ENCODE measurements at places on chromosomes 2 and 18.

DNA sequence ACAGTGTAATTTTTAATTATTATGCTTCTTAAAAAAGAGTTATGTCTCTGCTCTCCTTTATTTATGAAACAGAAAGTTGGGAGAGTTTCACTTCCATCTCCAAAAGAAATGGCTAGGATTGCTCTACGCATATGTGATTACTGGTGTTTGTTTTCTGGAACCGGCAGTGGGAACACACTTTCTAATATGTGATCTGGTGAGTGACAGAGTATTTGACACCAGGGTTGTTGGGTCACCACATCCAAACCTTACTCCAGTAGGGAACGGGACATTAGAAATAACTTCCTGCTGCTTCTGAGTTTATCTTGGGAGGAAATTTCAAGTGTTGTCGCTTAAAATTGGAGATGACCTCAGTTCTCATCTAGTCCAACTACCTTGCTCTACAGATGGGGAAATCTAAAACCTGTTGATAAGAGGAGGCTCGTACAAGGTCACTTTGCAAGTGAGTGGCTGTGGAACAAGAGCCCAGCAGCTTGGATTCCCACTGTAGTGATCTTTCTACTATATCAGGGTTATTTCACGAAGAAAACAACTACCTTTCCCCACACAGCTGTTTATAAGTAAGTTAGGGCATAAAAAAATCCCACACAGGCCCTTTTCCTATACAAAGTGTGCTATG is 108.5 kb downstream of the TTC32 start:
- no peak for DNase-seq

- no peak for DNase-seq
Measured at GRCh38 chr18:24023185-24023814, 8.7 kb downstream of the TTC39C start.

GRCh38 chr2:74540291-74540690 is 10.6 kb downstream of the HTRA2 start:
- no peak for DNase-seq

DNA sequence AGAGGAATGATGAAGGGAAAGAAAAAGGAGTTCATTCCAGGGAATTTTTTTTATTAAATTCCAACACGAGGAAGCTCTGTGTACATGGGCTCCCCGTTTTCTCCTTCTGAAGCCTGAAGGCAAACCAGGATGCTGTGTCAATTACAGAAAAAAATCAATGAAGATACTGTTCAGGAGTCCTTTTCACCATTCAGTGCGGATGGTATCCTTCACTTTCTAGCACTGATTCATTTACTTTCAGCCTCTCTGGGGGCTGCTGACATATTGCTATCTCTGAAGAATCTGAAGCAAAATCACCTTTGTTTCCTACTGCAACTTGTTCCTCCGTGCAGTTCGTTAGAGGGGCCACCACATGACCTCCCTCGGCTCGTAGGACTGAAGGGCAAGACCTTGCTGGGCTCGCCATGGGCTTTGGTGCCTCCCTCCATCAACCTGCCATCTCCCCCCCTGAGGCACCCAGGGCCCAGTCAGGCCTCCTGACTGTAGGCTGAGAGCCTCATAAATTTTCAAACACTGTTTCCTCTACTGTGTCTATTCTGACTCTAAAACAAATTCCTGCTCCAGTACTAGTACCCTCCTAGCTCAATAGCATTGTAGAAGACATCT is 25.5 kb upstream of the ST8SIA3 start:
- no peak for DNase-seq

DNA sequence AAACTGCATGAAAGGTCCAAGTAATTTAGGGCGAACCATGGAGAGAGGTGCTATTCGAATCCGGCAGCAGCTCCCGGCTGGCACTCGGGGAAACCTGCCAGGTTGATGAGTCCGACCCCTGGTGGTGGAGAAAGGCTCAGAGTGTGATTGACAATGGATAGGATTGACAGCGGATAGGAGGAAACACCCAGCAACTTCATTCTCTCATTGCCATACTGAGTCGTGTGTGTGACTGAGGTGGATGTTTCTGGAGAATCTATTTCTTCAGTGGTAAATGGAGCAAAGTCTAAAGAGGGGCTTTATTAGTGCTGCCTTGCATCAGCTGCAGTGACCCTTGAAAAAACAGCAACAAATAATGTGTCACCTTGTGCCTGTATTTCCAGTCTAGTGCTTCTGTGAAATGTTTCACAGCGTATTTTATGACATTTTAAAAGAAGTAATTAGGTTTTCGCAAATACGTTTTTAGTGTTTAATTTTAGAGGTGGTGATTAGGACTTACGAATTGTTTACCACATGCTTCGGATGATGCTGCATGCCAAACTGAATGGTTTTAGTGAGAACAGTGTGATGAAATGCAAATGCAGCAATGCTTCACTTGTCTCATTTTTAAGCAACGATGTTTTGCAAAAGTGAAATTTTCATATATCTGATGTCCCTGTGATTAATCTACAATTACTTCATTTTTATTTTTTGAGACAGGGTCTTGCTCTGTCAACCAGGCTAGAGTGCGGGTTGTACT is 102.0 kb downstream of the DCDC2C start:
- no peak for DNase-seq

DNA sequence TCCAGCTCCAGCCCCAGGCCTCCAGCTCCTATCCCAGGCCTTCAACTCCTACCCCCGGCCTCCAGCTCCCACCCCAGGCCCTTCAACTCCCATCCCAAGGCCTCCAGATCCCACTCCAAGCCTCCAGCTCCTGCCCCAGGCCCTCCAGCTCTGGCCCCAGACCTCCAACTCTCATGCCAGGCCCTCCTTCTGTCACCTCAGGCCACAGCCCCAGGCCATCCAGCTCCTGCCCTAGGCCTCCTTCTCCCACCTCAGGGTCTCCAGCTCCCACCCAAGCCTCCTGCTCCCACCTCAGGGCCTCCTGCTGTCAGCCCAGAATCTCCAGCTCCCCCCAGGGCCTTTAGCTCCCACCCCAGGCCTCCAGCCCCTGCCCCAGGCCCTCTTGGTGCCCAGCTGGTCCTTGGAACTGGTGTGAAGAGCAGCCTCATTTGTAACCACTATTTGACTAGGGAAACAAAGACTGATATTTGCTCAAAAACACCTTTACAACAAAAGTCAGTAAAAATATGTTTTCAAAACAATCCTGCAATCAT is 67.8 kb upstream of the SALL3 start:
- DNase-seq: no peak

- no peak for DNase-seq
Measured at GRCh38 chr2:65044097-65044735, 12.0 kb upstream of the CEP68 start.

DNA sequence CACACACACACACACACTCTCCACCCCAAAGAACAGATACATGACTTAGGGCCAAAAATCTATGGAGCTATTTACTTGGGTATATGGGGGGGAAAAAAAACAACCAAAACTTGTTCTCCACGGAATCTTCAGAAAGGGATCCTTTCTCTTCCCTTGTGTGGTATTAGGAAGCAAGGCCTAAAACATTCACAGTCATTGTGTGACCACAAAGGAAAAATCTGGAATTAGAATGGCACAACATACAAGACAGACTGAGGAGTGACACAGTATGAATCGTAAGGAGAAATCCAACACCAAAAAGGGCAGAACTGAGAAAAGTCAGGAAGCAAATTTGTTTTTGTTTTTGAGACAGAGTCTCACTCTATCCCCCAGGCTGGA is 70.3 kb downstream of the ASXL2 start:
- no peak for DNase-seq

GRCh38 chr2:54394392-54394791 is 61.7 kb upstream of the SPTBN1 start:
- no peak for DNase-seq

- DNase-seq: no peak
Measured at GRCh38 chr2:231332388-231332787, 63.1 kb upstream of the B3GNT7 start.

GRCh38 chr2:128269063-128269989 is 49.3 kb downstream of the HS6ST1 start:
- DNase-seq: no peak

DNA sequence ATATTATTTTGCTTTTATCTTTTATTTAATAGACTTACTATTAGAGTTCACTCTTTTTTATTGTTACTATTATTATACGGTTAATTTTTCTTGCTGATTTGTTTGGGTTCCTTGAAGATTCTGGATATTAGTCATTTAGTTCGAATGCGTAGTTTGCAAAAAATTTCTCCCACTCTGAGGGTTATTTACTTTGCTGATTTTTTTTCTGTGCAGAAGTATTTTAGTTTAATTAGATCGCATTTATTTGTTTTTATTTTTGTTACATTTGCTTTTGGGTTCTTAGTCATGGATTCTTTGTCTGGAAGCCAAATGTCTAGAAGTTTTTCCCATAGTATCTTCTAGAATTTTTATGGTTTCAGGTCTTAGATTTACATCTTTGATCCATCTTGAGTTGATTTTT is 585.2 kb downstream of the CPS1 start:
- DNase-seq: no peak

- no peak for DNase-seq
Measured at GRCh38 chr2:179802051-179802882, 59.1 kb downstream of the ZNF385B start.

- DNase-seq: no peak
Measured at GRCh38 chr18:67599277-67599676, 82.8 kb upstream of the DSEL start.

DNA sequence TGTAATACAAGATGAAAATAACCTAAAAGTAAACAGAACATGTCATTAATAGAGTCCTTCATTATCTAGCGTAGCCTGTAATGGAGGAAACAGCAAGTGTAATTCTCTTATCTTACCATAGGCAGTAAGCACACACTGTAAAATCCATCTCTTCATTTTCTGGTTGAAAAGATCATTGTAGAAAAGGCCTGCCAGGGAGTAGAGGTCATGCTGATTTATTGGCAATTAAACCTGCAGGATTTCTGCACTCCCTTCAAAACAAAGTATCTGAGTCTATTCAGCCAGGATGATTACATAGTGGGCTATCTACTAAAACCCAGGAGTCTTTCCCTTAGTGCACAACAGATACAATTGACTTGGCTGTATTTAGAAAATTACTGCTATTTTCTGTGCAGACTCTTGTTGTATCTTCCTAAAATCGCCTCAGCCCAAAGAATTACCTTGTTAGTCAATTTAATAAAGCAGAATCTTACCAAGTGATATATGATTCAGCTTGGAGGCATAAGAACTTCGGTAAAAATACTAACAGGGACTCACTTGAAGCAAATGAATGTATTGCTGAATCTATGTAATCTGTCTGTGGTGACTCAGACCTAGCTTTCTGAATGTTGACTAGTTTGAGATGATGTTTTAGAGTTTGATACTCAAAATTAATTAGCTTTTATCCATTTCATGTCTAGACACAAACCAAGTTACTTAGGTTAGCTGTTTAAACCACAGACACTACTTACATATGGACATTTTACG is 250.4 kb upstream of the STON1 start:
- DNase-seq: peak; percentile 30

- DNase-seq: no peak
Measured at GRCh38 chr2:224039770-224040440, 819 bp upstream of the SERPINE2 start.

DNA sequence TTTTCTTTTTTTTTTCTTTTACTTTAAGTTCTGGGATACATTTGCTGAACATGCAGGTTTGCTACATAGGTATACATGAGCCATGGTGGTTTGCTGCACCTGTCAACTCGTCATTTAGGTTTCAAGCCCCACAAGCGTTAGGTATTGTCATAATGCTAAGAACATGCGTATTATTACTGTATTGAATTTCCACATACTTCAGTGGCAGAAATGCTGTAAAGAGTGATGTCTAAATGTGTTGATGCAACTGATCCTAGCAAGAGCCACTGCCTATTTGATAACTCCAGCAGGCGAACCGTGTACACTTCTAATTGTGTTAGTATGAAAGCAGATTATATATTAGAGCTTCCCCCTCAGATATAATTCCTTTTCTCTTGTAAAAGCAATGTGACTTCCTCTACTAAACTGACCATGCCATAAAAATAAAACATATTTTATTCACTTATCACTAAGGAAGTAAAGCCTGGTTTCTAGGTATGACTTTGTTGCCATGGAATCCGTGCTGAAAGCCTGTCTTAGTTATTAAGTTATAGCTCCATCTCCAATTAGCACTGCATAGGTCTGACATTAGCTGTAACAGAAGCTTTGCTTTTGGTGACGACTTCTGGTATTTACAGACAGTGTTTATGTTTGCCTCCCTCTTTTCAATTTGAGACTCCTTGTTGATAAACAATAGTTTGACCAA is 280.0 kb downstream of the GALR1 start:
- peak; percentile 32 for DNase-seq

DNA sequence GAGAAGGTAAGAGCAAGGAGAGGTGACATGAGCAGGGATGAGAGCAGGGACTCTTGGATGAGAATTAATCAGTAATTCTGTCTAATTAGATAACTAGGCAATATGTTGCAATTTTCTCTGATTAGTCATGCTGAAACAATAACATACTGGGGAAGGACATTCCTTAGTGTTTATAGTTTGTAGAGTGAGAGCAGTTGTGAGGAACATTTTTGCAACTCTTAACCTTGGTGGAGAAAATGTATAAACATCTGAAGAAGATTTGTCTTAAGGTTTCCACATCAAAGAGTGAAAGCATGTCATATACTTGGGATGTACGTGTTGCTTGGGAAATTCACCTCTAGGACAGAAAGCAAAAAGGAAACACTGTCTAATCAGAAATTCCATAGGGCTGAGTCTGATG is 955.4 kb upstream of the FANCL start:
- no peak for DNase-seq

DNA sequence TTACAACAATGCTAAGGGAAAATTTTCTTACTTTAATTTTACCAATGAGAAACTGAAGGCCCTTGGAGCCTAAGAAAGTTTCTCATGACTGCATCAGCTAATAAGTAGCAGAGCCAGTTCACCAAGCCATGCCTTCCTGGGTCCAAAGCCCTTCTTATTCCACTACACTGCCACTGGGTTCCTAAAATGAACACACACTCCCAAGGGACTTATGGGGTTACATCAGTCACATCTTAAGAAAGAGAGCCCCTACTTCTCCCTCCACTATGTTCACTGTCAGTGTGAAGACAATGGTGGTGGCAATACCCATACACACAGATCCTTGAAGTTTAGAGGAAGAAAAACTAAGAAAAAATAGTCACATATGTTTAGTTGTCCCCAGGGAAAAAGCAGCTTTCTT is 20.6 kb downstream of the MBD2 start:
- DNase-seq: no peak

- no peak for DNase-seq
Measured at GRCh38 chr2:111019381-111019780, 101.3 kb upstream of the BCL2L11 start.

GRCh38 chr2:109558076-109558882 is 55.5 kb downstream of the SEPTIN10 start:
- DNase-seq: no peak

- DNase-seq: no peak
Measured at GRCh38 chr2:109182426-109182825, 53.4 kb downstream of the SH3RF3 start.

DNA sequence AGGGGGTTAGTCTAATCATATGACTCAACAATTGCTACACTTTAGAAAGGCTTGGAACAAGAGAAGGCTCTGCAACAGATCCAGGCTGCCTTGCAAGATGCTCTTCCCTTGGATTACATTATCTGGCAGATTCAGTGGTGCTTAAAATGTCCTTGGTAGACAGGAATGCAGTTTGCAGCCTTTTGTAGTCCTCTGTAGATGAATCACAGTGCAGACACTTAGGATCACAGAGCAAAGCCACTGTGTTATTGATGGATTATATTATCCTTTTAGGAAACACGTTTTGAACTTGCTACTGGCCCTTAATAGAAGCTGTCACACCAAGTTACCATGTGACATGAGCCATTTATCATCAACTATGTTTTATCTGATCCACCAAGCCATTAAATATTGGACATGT is 152.2 kb downstream of the CBLN2 start:
- DNase-seq: no peak
